Breast epithelium (tissue), 4 donors: ENCODE measurements at places on chromosomes 7 and 10. TPM values are rescaled to one million over a fixed set of nuclear protein-coding genes. Genes with fewer than 3 reads are reported as not detected.

CDNF gene
- total RNA-seq: 6.2 TPM

SLC37A3 gene
- 64.0 TPM for total RNA-seq

ZMIZ2 gene
- total RNA-seq: 30.1 TPM

ETV1 gene
- total RNA-seq: 5.6 TPM

PLAU gene
- 11.0 TPM for total RNA-seq

BUD23 gene
- total RNA-seq: 49.8 TPM

WNT2 gene
- 1.5 TPM for total RNA-seq

FGL2 gene
- 17.4 TPM for total RNA-seq

DNA sequence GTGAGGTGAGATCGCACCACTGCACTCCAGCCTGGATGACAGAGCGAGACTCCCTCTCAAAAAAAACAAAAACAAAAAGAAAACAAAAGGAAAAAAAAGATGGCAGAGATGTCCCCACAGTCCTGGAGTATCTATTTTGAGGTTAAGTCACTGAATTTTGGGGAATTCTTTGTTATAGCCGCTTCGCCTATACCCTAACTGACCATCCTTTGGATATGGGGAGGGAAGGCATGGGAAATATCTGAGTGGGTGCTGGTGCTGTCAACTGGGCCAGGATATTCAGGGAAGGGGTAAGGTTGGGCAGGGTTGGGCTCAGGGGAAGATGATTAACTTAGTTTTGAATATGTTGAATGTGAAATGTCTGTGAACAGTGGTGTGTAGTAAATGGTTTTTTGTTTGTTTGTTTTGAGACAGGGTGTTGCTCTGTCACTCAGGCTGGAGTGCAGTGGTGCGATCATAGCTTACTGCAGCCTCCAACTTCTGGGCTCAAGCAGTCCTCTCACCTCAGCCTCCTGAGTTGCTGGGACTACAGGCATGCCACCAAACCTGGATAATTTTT is 8.3 kb upstream of the GNB2 start:
- H3K27me3 ChIP-seq: no peaks in the 10 kb centered on the region
- no peak overlapping the region for H3K4me3 ChIP-seq
- H3K27ac ChIP-seq: no peak overlapping the region
- no peak for DNase-seq

- H3K4me3 ChIP-seq: no peak overlapping the region
- H3K4me1 ChIP-seq: no peaks in the 10 kb centered on the region
- no peak overlapping the region for H3K27ac ChIP-seq
Measured at GRCh38 chr7:96034940-96035727, 262.8 kb downstream of the DYNC1I1 start.

DNA sequence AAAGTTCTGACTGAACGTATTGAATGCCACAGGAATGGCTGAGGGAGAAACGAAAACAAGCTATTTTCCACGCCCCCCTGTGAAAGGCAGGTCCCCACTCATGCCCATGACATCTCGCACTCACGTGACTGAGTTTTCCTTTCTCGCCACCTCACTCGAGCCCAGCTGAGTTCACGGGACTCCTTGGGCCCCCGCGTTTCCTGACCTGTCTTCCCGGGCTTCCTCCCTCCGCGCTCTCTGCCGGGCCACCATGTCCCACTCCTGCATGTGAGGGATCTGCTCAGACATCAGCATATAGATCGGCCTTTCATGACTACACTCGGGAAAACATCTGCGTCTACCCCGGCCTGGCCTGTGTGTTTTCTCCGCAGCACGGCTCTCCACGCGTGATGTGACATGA is 226.0 kb upstream of the ADARB2 start:
- no peak overlapping the region for H3K4me3 ChIP-seq
- no peaks in the 10 kb centered on the region for H3K27me3 ChIP-seq
- no peak for DNase-seq
- H3K27ac ChIP-seq: no peak overlapping the region

GRCh38 chr10:80986596-80986995 is 448.9 kb downstream of the SH2D4B start:
- no peak overlapping the region for H3K4me3 ChIP-seq
- no peaks in the 10 kb centered on the region for H3K4me1 ChIP-seq
- no peaks in the 10 kb centered on the region for H3K27me3 ChIP-seq
- H3K27ac ChIP-seq: no peak overlapping the region
- no peak for DNase-seq
- H3K36me3 ChIP-seq: no peaks in the 10 kb centered on the region

GRCh38 chr10:99711129-99711719 is 20.7 kb downstream of the COX15 start:
- H3K27me3 ChIP-seq: no peaks in the 10 kb centered on the region
- H3K36me3 ChIP-seq: no peaks in the 10 kb centered on the region
- H3K27ac ChIP-seq: no peak overlapping the region
- no peaks in the 10 kb centered on the region for H3K4me1 ChIP-seq
- DNase-seq: no peak

GRCh38 chr10:75718991-75719390 is 287.6 kb downstream of the LRMDA start:
- no peak for DNase-seq
- no peaks in the 10 kb centered on the region for H3K27me3 ChIP-seq
- no peak overlapping the region for H3K27ac ChIP-seq
- H3K4me1 ChIP-seq: no peaks in the 10 kb centered on the region

DNA sequence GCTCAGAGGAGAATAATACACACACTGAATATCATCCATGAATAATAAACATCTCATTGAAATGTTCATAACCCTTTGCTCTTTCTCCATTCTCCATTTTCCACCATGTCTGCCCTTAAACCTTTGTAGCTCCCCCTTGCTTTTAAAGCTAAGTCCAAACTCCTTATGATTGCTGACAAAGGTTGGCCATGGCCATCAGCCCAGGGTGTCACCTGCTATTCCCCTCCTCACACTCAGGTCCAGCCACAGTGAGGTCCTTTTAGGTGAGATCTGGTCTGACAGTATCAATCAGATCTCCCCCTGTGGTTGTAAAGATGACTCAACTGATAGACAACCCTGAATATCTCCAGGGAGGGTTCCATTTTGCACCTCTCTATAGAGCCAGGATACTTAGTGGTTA is 181.5 kb upstream of the PDE1C start:
- H3K27ac ChIP-seq: no peak overlapping the region
- no peak overlapping the region for H3K4me3 ChIP-seq
- no peaks in the 10 kb centered on the region for H3K36me3 ChIP-seq
- H3K27me3 ChIP-seq: no peaks in the 10 kb centered on the region
- DNase-seq: no peak
- H3K4me1 ChIP-seq: no peaks in the 10 kb centered on the region

- no peaks in the 10 kb centered on the region for H3K27me3 ChIP-seq
- no peaks in the 10 kb centered on the region for H3K4me1 ChIP-seq
- no peak for DNase-seq
Measured at GRCh38 chr7:116392806-116393205, 106.7 kb upstream of the CAV2 start.

DNA sequence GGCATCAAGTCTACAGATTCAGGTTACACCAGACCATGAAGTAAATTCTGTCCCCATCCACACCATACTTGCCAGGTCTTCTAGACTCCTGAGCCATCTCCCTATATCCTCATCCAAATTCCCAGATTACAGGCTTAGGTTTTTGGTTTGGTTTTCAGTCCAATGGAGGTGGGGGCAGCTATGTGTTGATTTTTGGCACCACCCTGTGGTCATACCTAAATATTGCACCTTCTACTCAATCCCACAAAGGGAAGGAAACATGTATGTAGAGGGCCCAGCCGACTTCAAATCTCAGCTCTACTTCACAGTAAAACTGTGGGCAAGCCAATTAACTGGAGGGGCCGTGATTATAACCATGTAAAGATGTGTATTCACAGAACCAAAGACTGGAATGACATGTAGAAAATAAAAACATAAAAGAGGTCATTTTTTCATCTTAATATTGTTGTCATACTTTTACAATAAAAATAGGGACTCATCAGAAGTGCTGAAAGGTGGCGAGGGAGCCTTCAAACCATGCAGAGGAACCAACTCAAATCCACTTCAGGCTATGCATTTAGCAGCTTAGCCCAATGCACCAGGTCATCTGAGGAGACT is 19.8 kb downstream of the ERCC6 start:
- H3K27me3 ChIP-seq: no peaks in the 10 kb centered on the region
- no peak for DNase-seq
- H3K36me3 ChIP-seq: peaks cover 6% of the 10 kb centered on the region
- H3K27ac ChIP-seq: no peak overlapping the region
- H3K4me3 ChIP-seq: no peak overlapping the region
- H3K4me1 ChIP-seq: no peaks in the 10 kb centered on the region

GRCh38 chr10:2681891-2682290 is 385.5 kb upstream of the PFKP start:
- peaks cover 5% of the 10 kb centered on the region for H3K4me1 ChIP-seq
- no peaks in the 10 kb centered on the region for H3K36me3 ChIP-seq
- no peaks in the 10 kb centered on the region for H3K27me3 ChIP-seq
- H3K27ac ChIP-seq: no peak overlapping the region

DNA sequence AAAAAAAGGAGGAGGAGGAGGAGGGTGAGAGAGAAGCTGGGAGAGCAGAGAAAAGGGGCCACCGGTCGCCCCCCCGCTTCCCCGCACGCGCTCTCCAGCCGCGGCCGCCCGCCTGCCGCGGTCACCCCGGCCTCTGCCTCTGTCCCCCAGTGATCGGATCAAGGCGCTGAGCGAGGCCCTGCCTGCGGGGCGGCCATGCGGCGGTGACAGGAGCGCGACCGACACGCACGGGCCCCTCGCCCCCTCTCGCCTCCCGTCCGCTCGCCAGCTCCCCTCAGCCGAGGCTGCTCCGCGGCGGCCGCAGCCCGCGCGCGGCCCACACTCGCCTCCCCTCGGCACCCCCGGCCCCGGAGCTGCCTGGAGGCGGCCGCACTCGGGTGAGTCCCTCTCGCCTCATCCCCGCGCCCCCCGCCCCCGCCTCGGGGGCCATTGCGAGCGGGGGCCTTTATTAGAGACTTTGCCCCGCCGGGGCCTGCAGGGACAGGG is at the start of gene GTF2I:
Gene GTF2I (plus strand): TSS at position 27 of the 486 bp plus-strand sequence. CDS start 31,411 bp downstream, outside the sequence.
- DNase-seq: no peak
- H3K4me1 ChIP-seq: peaks cover 18% of the 10 kb centered on the region
- no peaks in the 10 kb centered on the region for H3K36me3 ChIP-seq

DNA sequence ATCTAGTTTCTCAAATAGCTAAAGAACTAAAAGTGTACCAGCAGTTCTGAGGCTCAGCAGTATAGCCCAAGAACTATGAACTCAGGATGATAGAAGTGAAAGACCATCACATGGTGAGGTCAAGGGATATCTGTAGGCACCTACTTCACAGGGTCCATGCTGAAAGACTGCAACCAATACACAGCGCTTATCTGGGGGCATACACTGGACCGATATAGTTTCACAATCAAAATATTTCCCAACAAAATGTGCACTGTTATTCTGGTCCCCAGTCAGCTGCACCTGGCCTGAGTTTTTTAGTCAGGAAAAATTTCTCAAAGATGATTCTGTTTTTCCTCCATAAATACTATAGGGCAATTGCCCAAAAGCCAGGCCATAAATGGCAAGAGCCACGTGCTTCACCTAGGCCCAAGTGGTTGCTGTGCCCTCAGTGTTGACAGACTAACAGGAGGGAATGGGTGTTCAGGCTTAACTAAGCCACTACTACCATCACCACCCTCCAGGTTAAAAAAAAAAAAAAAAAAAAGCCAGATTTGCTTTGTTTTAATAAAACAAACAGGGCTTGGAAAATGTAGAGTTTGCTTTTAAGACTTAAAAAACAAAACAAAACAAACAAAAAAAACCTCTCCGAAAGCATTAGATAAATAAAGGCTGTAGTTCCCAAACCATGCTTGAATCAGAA is 58.5 kb downstream of the OGDH start:
- no peaks in the 10 kb centered on the region for H3K27me3 ChIP-seq
- no peak overlapping the region for H3K27ac ChIP-seq

- H3K4me1 ChIP-seq: no peaks in the 10 kb centered on the region
- DNase-seq: no peak
- no peak overlapping the region for H3K27ac ChIP-seq
- no peaks in the 10 kb centered on the region for H3K36me3 ChIP-seq
- no peak overlapping the region for H3K4me3 ChIP-seq
Measured at GRCh38 chr10:84590327-84591193, 262.2 kb downstream of the CCSER2 start.

DNA sequence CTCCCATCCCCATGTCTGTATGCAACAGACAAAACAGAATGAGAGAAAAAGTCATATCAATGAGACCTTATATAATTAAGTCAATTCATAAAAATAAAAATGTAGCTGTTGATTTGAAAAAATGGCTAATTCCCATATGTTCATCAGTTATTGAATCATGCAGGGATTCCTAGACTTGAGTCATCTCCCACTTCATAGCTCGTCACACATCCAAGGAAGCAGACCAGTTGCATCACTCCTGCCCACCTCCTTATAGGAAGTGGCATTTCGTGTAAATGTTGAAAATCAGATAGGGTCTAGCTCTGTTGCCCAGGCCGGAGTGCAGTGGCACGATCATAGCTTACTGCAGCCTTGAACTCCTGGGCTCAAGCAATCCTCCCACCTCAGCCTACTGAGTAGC is 56.1 kb upstream of the SH2B2 start:
- H3K4me1 ChIP-seq: no peaks in the 10 kb centered on the region
- no peak overlapping the region for H3K4me3 ChIP-seq
- no peak for DNase-seq
- H3K36me3 ChIP-seq: no peaks in the 10 kb centered on the region

GRCh38 chr7:69951458-69951857 is 353.2 kb downstream of the AUTS2 start:
- DNase-seq: no peak
- H3K4me1 ChIP-seq: no peaks in the 10 kb centered on the region
- no peak overlapping the region for H3K4me3 ChIP-seq
- no peak overlapping the region for H3K27ac ChIP-seq
- H3K27me3 ChIP-seq: no peaks in the 10 kb centered on the region
- H3K36me3 ChIP-seq: no peaks in the 10 kb centered on the region
